ENCODE measurements at places on chromosomes 6 and 20.

GRCh38 chr6:123994168-123994567 lies 190.5 kb downstream of the NKAIN2 start:
- no peak for DNase-seq

DNA sequence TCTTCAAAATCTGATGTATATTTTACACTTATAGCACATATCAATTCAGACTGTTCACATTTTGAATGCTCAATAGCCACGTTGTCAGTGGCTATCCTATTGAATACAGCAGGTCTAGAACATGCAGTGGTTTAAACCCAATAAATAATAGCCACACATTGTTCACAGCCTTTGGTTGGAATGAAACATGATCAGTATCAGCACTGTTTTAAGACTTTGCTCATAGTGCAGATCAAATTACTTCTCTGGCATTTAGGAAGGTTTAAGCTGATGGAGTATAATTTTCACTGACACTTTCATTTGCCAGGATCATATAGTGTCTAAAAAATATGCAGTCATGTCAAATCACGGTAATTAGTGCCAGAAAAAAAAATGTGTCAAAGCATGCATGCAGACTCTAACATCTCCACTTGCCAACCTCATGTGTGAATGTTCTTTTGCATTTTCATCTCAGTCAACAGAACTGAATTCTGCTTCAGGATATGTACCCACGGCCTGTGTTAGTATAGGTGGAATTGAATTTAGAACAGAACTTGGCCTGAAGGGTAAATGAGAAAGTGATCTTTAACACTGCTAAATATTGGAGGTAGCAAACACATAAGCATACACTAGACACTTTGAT lies 184.1 kb downstream of the SLC24A3 start:
- DNase-seq: no peak

DNA sequence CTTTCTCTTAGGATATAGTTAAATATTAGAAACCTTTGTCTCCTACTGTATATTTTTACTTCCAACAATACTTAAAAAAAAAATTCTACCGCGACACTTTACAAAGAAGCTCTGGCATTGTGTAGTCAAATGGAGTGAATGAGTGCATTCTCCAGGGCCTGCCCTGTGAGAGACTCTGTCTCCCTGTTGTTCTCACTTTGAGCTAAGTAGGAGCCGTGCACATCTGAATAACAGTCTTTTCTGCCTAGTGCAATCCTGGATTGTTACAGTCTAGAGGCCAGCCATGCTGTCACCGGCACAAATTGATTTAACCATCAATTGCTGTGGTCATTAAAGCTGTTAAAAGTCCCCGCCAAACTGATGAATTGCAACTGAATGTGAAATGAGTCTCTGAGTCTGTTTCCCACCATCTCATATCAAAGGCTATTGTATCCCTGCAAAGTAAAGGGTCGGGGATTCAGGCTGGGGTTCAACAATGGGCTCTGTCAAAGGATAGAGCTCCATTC lies 156.0 kb downstream of the RFPL4B start:
- peak; percentile 88 for DNase-seq

- no peak for DNase-seq
Measured at GRCh38 chr6:144338951-144339700, 54.0 kb downstream of the UTRN start.

DNA sequence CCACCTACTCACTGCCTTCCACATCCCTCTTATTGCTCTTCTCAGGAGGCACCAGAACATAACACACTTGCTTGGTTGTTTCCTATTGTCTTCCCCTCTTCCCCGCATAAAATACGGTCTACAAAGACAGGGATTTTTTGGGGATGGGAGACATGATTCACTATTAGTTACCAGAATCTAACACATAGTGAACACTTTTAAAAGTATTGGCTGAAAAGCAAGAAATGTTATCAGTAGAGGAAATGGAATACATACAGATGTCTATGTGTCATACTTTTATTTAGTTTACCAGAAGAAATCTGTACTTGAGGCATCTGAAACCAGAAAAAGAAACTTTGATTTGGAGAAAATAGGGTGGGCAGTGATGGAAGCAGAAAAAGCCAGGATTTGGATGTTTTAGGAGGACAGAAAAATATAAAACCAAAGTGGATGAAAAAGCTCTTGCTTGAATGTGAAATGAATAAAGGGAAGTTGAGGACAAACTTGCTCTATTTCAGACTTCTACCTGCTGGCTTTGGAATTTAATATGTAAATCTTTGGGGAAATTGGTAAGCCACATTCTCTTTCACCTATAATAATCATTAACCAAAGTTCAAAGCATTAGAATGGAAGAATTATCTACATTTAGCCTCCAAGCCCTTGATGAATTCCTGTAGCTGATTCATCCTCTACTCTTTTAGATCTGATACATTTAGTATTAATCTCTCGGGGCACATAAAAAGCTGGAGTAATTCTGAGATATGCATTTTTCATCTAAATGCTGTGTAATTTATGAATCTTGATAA lies 82.6 kb downstream of the DOK5 start:
- no peak for DNase-seq

GRCh38 chr20:22805219-22805618 lies 220.8 kb upstream of the FOXA2 start:
- DNase-seq: no peak

- no peak for DNase-seq
Measured at GRCh38 chr6:109082188-109082577, 12.5 kb downstream of the SESN1 start.

GRCh38 chr6:135750081-135750480 lies 101.4 kb upstream of the PDE7B start:
- no peak for DNase-seq

DNA sequence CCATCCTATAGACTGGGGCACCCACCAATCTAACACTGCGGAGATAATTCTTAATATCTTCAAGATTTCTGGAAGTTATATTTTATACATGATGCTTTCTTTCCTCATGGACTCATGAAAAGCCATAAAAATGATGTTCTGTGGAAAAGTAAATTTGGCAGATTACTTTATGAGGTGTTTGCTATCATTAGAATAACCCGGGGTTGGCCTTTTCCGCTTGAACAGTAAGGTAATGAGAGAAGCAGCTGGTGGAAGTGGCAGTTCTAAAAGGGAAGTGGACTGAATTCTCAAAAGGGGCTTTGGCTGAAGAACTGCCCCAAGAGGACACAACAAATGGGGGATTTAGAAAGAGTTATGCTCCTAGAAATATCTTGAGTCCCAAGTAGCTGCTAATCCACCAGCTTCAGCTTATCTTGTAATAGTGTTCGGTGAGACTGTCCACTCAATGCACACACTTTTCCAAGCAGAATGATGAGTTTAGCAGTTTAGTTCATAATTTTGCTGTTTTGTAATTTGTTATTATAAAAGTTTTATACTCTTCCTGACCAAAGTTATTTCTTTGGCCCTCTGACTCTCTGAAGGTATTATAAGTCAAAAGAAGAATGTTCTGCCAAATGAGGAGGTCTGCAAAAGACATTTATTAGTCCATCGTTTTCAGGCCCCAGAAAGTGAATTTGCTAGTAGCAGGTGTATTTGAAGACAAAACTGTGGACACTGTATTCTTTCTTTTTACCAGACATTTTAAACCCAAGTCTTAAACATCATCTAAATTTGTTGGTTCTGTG lies 2.9 kb downstream of the ISM1 start:
- no peak for DNase-seq

GRCh38 chr6:32224696-32225095 lies 829 bp upstream of the NOTCH4 start:
- DNase-seq: no peak

DNA sequence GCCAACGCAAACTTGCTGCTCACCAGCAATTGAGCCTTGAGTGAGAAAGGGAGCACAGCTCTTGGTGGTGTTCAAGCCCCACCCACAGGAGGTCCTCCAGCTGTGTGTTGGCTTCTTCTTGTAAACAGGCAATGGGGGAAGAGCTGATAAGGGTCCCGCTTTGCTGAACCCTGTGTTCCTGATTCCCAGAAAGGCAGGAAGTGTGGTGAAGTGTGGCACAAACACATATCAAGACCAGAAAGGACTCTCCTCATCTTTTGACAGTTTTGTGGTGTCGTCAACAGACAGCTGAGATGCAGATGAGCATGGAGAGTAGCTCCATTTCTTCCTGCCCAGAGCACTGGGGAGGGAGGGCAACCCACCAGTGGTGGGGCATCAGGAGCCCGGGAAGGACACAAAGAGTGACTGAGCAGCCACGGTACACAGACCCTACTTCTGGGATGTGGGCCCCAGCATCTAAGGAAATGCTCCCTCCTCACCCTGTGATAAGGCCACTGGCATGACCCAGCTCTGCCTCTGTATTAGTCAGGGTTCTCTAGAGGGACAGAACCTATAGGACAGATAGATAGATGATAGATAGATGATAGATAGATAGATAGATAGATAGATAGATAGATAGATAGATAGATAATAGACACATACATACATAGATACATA lies 188.9 kb upstream of the TAB2 start:
- no peak for DNase-seq

DNA sequence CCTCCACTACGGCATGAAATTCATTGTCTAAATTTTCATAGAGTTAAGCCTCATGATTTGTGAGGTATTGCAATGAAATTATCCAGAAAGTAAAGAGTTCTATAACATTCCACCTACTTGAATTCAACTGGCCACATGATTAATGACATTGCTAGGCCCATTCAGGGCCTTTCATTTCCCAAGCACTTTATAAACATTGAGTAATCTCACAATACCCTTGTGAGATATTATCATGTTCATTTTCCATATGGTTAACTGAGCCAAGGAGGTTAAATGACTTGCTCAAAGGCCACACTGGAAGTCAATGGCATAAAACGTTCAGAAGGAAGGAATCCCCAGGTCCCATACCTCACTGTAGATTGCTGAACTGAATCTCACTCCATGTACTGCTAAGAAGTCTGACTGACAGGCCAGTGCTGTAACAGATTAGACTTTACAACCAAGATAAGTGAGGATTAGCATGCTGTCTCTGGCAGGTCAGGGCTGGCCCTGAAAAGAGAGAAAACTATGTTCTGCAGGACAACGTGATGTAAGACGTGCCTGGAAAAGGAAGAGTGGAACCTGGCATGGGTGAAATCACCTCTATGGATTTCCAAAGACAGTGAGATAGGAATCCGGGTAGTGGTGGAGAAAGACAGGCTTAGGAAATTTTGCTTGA lies 75.9 kb upstream of the SPACA1 start:
- DNase-seq: no peak

DNA sequence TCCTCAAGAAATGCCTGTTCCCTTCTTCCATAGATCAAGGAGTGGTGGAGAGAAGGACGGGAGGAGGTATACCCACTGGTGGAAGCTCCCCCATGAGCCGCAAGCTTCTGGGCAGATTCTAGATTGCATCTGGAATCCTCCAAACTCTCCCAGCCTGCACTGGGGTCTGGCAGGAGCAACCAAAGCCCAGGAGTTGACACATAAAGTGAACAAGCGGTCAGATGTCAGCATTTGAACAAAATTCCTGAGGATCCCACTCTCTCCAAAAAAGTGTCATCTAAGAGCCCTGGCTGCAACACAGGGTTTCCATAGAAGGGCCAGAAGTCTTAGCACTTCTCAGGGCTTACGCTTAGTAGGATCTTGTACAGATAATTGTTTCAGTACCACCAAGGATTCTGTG lies 88.2 kb downstream of the KCNB1 start:
- DNase-seq: no peak

GRCh38 chr6:13988049-13988738 lies 63.4 kb downstream of the RNF182 start:
- DNase-seq: no peak

GRCh38 chr6:168145747-168146596 lies 67.0 kb upstream of the FRMD1 start:
- DNase-seq: no peak

GRCh38 chr6:79702691-79703090 lies 71.6 kb downstream of the SH3BGRL2 start:
- DNase-seq: no peak

- DNase-seq: peak; percentile 87
Measured at GRCh38 chr6:26205625-26206574, 118.7 kb downstream of the HFE start.

GRCh38 chr20:11651647-11652046 lies 266.0 kb upstream of the BTBD3 start:
- no peak for DNase-seq

DNA sequence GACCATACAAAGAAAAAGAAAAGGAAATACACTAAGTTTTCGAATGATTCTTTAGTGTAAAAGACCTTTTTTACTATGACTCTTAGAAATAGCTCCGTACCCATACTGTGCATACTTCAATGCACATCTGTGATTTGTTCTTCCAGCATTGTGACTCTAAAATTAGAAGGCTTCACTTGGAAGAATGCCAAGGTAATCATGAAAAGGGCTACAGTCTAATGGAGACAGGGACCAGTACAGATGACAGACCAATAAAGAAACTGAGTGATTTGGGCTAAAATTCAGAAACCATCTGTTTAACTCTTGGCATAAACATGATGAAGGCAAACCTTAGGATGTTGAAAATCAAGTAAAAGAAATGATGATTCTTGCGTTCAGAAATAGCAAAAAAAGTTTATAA lies 46.3 kb downstream of the CYP39A1 start:
- DNase-seq: peak; percentile 95

DNA sequence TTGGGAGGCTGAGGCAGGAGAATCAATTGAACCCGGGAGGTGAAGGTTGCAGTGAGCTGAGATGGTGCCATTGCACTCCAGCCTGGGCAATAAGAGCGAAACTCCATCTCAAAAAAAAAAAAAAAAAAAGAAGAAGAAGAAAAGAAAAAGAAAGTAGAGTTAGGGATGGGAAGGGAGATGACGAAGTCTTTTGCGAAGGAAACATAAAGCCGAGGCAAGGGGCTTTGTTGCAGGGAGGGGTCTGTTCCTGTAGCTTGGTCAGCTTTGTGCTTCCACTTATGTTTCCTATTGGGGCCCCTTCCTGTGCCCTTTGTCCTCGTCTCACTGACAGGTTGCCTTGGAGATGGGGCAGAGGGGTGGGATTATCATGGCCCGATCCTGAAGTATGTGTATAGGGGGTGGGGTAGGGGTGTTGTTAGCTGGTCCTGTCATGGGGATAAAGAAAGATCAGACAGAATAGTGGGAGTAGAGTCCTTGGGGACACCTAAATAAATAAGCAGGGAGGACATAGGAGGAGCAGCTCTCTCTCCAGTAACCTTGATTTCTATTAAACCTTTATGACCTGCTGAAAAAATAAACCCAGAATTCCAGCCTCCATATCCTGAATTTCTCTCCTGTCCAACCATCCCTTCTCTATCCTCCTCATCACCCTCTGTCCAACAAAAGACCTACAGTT lies 1.1 kb upstream of the CLIC1 start:
- peak; percentile 45 for DNase-seq

- DNase-seq: no peak
Measured at GRCh38 chr6:119672725-119673124, 323.2 kb upstream of the MAN1A1 start.

- DNase-seq: no peak
Measured at GRCh38 chr6:108961077-108961476, 112.9 kb downstream of the ARMC2 start.

GRCh38 chr6:90256698-90257485 lies 39.8 kb downstream of the BACH2 start:
- DNase-seq: no peak

GRCh38 chr20:49685809-49686208 lies 27.9 kb downstream of the B4GALT5 start:
- no peak for DNase-seq

- DNase-seq: no peak
Measured at GRCh38 chr6:41748542-41748941, 1.3 kb upstream of the PGC start.

- DNase-seq: no peak
Measured at GRCh38 chr6:169803816-169804340, 52.5 kb downstream of the ERMARD start.

Data from pons (tissue), 1 donor.